ENCODE measurements at places on chromosomes 7 and 10. TPM values are rescaled to one million over a fixed set of nuclear protein-coding genes. Genes with fewer than 3 reads are reported as not detected.

GPR37 gene
- 0.23 TPM for total RNA-seq

CC2D2B gene
- total RNA-seq = 0.30 TPM

FFAR4 gene
- total RNA-seq = not detected

SFMBT2 gene
- 0.14 TPM for total RNA-seq

CDNF gene
- 0.51 TPM for total RNA-seq

SYT15 gene
- total RNA-seq = 0.59 TPM

All from smooth muscle cell of the umbilical artery (primary cell).